ENCODE measurements at places on chromosomes 1 and 21.

- no peak for DNase-seq
These were observed 40.7 kb downstream of the RIPK4 start for GRCh38 chr21:41726058-41726558.

GRCh38 chr1:43991476-43992231, at the start of gene CCDC24:
TSS of gene CCDC24 (plus strand) at chr1:43991599. CDS start at chr1:43991879, 280 bp downstream.
- DNase-seq: peak; percentile 61

DNA sequence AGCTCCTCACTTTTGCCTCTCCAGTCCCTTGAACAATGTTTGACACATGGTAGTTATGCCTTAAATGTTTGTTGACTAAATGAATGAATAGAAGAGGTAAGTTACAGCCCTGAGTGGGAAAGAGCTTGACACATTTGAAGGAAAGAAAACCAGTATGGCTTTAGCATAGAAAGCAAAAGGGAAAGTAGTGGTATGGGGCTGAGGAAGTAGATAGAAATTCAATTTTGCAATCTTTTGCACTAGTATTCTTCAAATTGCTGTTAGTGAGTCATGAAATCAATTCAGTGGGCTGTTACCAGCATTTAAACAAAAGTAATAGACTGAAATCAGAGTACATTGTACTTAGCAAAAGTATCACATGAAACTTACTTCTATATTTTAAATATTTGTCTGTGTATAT, 21.1 kb downstream of the PLA2G4A start:
- DNase-seq: no peak

- DNase-seq: no peak
These were observed at the start of gene ABCG1 for GRCh38 chr21:42218836-42219605. TSS of gene ABCG1 (plus strand) at chr21:42219140. CDS start at chr21:42219263, 123 bp downstream.

GRCh38 chr1:16141573-16142336, 14.1 kb downstream of the EPHA2 start:
- no peak for DNase-seq

- DNase-seq: no peak
These were observed 120.9 kb downstream of the EDEM3 start for GRCh38 chr1:184633785-184634184.

- no peak for DNase-seq
These were observed 96.7 kb upstream of the HP1BP3 start for GRCh38 chr1:20883766-20884165.

- no peak for DNase-seq
These were observed 135.9 kb downstream of the NPHP4 start for GRCh38 chr1:5856246-5856815.

GRCh38 chr1:3942416-3943122, 42.5 kb upstream of the C1orf174 start:
- no peak for DNase-seq

GRCh38 chr1:35854989-35855700, 27.9 kb upstream of the AGO1 start:
- no peak for DNase-seq

GRCh38 chr1:6025269-6026094, 20.2 kb upstream of the KCNAB2 start:
- no peak for DNase-seq

DNA sequence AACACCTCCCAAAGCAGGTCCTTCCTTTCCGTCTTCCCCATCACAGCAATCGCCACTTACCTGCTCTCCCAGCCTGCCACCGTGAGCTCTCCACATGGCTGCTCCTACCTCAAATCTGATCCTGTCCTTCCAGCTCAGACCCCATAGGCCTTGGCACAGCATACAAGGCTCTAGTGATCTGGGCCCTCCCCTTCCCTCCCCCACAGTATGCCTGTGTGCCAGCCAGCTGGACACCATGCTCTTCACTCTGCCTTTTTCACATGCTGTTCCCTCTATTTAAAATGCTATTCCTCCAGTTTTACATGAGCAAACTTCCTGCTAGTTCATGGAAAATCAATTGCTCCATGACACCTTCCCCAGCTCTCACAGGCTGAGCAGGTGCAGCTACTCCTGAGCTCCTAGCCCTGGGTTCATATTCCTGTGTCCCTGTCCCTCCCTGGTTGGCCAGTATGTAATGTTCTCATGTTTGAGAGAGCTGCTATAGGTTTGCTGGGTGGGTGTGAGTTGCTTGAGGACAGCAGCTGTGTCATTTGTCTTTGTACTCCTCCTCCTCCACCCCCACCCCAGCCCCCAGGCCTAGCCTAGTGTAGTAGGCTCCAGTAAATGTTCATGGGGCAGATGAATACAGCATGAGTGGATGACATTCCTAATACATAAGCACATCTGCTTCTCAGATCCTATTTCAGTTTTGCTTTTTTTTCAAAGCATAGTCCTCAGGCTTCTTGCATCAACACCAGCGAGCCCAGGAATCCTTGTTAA, 6.3 kb upstream of the TNNT2 start:
- no peak for DNase-seq

DNA sequence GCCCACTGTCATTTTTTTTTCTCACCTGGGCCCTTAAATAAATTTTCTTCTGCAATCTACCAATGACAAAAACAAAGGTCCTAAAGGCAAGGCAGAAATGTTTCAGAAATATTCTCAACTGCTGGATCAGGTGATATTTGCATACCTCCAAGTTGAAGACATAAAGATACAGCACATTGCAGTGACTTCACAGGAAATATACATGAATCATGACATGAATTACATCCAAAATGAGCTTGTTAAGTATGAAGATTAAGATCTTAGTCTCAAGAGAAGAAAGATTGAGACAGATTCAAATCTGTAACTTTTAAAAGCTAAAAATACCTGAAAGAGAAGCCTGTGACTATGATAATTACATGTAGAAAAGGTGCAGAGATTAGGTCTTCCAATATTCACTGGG, 207.8 kb downstream of the SIPA1L2 start:
- no peak for DNase-seq

GRCh38 chr21:44419679-44420078, 35.6 kb upstream of the LRRC3 start:
- DNase-seq: no peak

DNA sequence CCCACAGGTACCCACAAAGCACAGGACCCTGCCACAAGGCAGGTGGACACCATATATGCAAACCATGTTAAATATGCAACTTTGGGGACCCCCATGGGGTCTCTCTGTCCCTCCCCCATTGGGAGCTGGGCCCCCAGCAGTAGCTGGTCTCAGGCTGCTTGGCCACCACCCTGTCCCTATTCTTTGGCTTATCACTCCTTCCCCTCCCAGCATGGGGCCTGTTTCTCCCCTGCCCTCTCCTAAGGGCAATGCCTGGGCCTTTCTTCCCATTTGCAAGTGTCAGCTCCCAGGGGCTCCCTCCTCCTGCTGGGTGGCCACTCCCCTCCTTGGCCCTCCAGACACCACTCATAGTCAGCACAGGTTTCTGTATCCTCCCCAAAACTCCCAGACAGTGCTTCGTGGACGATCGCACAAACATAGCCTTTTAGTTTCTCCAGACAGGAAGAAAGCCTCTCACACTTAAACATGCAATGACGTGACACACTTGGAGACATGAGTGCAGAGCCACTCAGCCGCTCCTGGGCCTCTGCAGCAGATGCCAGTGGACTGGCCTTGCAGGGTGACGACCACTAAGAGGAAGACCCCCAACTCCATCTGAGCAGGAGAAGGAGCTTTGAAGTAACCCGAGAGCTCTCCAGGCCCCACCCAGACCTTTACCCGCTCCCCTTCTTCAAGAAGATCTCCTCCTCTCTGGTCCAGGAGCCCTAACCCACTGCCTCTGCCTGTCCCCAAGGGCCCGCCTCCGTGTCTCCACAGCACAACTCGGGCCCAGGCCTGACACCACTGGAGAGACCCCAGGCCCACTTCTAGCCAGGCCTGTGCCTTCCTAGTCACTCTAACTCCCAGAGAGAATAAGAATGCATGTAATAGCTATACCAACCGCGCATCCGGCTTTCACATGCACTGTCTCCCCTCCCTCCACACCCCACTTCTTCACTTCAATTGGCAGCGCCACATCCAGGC, 22.9 kb downstream of the CITED4 start:
- DNase-seq: no peak

- no peak for DNase-seq
These were observed 75.6 kb upstream of the ROR1 start for GRCh38 chr1:63698001-63698838.

GRCh38 chr1:76269155-76269554, 194.6 kb downstream of the ST6GALNAC3 start:
- DNase-seq: no peak

GRCh38 chr1:65524931-65525265, 104.4 kb downstream of the LEPR start:
- no peak for DNase-seq

DNA sequence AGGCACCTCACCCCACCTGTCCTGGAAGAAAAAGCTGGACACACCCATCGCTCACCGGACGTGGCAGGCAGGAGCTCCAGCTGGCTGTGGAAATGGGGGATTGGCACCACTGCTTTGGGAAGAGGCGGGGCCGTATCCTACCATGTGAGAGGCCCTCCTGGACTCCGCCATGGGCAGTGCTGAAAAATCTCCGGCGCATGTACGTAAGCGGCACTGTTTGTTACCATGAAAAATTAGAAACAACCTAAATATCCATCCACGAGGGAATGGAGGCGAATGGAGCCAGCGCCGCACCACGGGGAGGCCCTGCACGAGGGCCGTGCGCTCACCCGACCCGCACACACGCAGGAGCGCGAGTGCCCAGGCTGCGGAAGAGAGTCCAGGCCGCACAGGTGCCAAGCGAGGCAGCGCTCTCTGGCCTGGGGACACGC, 3.1 kb downstream of the KRTAP10-8 start:
- no peak for DNase-seq

DNA sequence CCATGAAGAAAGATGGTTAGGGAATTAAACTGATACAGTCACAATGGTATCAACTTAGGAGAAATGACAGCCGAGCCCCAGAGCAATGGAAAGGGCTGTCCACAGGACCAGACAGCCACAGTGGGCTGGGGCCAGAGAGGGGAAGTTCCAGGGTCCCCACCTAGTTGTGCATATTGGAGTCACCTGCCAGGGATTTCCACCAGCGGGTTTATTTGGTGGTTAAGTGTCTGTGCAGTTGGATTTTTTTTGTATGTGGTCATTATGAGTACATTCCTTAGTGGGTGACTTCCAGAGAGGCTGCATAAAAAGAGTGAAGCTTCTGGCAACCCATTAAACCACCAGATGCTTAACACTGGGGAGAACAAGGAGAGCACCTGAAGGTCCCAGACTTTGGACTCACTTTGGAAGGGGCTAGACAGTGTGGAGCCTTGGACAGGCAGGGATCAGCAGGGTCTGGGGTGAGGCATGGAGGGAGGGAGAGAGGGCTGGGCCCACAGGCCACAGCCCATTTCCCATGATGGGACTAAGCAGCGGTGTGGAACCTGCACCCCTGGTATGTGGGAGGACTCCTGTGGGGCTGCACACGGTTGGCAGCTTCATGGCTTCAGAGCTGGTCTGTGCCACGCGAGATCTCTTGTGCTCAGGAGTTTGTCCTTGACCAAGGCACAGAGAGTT, 7.8 kb upstream of the PTTG1IP start:
- DNase-seq: no peak

- no peak for DNase-seq
These were observed 45.3 kb upstream of the EPHA8 start for GRCh38 chr1:22517956-22518355.

GRCh38 chr21:18646116-18646515, 242.5 kb upstream of the TMPRSS15 start:
- DNase-seq: no peak

GRCh38 chr1:195954848-195955247, 653.4 kb downstream of the KCNT2 start:
- DNase-seq: no peak

DNA sequence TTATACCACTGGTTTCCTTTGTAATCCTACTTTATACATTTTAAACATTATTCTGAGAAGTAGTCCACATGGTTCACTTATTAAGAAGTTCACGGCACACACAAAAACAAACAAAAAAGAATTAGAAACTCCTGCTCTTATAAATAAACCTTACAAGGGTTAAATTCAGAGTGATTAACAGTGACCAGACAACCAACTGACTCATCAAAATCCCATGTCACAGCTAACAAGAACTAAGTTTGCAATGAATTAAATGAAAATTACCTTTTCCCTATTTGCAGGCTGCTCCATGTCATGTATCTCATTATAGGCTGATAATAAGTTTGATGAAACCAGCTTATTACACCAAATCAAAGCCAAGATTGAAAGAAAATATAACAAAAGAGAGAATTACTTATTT, 77.5 kb downstream of the PUM1 start:
- no peak for DNase-seq

DNA sequence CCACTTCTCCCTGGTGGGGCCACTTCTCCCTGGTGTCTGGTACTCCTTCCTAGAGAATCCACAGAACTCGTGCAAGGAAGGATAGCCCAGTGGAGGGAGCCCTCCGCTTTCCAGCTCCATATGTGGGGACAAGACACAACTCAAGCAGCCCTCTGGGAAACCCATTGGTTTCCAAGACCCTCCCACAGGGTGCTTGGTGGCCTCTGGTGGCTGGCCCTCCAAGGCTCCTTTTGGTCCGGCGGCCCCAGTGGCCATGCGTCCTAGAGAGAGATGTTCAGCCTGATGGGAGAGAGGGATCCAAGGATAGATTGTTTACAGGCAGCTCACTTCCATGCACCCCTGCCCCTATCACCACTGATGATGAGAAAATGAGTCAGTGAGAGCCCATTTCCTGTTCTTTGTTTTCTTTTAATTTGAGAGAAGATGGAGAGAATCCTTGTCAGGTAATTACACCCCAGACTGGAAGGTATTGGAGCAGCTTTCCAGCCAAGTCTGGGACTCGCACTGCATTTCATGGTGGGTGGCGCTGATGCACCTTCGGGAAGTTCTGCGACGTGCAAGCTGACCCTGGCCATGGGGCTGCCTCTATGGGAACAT, 486.2 kb upstream of the VAMP3 start:
- DNase-seq: no peak

DNA sequence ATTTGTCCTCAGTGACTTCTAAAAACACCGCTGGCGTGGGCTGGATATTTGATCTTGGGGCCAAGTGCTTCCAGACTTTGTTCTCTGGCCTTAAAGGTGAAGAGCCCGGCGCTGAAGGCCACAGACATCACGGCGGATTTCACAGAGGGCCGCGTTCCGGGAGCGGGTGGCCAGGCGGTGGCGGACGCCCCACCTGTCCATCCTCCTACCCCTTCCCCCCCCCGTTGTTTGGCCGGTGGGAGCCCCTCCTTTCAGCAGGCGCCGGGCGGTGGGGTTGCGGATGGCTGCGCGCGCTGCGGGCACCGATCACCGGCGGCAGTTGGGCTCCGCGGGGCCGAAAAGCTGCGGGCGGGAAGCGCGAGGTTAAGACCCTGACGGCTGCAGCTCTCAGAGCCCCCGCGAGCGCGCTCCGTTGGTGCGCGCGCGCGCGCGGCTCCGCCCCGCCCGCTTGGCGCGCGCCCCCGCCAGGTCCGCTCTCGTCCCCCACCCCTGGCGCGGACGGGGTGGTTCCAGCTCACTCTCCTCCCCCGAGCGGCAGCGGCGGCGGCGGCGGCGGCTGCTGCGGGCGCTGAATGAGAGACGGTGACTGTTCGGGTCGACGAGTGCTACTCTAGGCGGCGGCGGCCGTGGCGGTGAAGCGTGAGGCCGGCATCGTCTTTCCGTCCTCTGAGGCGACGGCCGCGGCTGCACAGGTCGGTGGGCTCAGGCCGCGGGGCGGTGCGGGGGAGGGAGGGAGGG, at the start of gene RALGPS2:
Gene RALGPS2, plus strand, starts transcription at position 517 of the 738 bp plus-strand sequence. CDS start 51,521 bp downstream, outside the sequence.
- DNase-seq: peak; percentile 40
